ENCODE measurements at places on chromosomes 5 and 9.

DNA sequence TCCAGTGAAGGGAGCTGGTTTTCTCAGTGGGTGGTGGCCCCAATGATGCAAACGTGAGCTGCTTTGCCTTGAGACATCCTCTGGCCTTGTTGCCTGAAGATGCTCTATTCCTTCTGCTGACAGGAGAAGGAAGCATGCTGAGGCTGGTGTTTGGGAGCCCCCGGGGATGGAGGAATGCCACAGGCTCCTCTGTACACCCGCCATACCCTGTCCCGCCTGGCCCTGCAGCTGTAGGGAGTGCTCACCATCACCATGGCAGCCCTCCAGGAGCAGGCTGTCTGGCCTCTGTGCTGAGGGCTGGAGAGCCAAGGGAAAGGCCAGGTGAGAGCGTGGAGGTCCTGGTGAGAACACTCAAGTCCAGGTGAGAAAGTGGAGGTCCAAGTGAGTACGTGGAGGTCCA is 134.4 kb downstream of the MRPL36 start:
- no peak for DNase-seq

GRCh38 chr5:96527768-96528661 is 95.0 kb upstream of the PCSK1 start:
- no peak for DNase-seq

- DNase-seq: no peak
Observed at GRCh38 chr9:109342878-109343277, 22.0 kb upstream of the EPB41L4B start.

DNA sequence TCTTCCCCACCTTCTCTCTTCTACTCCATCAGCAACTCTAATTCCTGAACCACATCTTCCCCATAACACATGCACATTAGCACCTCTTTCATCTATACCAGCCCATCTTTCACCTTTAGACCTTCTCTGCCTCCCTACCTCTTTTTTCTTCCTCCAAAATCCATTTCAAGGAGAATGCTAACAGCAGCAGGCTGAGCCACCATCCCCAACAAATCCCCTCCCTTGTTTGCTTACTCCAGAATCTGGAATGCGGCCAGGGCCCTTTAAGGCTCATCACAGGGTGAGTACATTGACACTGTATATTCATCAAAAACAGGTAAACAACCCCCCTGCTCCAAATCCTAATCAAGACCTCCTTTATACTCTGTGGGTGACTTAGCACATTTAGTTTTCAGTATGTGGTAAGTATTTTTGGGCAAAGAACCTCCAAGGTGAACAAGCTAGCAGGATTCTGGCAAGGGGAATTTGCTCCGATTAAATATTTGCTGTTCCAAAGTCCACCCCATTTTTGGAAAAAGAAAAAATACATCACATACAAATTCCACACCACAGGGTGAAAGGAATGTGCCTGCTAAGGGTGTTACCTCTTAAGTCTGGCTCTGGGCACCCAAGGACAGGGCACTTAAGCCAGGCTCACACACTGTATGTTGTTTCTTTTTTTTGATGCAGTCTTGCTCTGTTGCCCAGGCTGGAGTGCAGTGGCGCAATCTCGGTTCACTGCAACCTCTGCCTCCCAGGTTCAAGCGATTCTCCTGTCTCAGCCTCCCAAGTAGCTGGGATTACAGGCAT is 71.4 kb downstream of the SERINC5 start:
- DNase-seq: no peak

- no peak for DNase-seq
Observed at GRCh38 chr5:38871058-38871605, 25.3 kb downstream of the OSMR start.

- DNase-seq: no peak
Observed at GRCh38 chr5:83925955-83926337, 205.3 kb upstream of the HAPLN1 start.

DNA sequence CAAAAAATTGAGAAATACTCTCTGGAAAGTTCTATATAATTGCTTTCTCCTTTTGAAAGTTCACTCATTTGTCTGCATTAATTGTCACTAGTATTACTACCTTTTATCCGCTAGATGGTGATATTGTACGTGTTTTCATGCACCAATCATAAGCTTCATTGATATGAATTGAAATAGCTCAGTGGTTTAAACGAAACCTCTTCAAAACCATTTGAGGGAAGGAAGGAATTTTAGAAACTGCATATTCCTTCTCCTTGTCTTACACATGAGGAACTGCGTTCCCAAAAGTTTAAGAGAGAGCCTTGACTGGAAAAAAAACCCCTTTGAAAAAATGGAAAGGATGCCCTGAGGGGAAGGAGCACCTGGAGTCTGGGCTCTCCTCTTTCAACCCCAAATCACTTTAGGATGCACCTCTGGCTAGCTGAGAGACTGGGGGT is 98.6 kb downstream of the YTHDC2 start:
- DNase-seq: no peak

GRCh38 chr5:113378514-113378913 is 56.3 kb downstream of the TSSK1B start:
- no peak for DNase-seq

DNA sequence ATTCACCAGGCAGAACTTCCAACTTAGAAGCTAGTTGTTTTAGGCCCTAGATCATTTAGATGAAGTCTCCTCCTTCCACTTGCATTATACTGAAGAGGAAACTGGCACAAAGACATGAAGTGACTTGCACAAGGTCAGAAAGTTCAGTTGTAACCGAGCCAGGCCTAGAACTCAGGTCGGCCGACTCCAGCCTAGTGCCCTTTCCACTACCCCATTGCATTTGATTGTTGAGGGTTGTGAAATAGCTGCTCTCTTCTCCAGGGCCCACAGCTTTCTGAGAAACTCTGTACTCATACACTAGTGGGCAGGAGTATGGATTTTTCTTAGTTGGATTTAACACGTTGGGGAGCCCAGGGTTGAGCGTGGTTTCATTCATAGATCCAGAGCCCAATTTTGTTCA is 5.6 kb downstream of the ZNF462 start:
- DNase-seq: no peak

DNA sequence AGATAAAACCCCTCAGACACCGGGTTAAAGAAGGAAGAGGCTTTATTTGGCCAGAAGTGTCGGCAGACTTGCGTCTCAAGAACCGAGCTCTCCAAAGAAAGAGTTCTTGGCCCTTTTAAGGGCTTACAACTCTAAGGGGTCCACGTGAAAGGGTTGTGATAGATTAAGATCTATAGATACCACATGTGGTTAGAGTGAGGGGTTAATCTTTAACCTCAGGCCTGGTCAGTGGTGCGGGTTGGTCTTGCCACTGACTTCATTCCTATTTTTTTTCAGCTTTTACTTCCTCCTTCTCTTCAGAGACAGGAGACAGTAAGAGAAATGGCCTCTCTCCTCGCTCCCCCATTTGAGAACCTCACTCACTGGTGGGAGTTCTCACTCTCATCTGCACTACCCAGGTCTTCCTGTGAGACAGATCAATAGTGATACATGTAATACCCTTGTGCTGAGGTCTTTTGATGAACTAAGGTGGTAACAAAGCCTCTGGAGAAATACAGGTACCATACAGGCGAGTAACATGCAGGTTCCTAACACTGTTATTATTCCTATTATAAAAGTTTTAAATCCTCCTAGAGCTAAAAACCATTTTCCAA is 52.4 kb upstream of the COX7C start:
- no peak for DNase-seq

GRCh38 chr5:68264024-68264956 is 48.7 kb downstream of the PIK3R1 start:
- DNase-seq: no peak

DNA sequence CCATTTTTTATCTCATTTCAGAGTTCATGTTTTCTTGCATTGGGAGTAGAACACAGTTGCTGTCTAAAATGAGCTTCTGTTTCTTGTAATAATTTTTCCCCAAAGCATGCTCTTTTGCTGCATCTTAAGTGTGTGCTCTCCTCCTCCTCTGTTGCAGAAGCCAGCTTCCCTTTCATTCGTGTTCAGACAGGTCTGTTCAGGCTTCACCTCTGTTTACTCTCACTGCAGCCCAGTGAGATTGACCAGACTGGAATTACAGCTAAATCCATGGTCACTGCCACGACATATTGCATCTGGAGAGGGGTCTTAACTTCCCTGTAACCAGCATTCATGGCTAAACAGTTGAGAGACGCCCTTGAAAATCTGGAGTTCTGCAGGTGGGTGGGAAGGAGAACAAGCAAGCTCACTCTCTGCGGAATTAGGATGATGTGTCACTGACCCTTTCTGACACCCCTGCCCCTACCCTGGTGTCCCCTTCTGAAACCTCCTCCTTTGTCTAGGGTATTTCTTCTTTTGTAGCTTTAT is 223.2 kb downstream of the FSTL4 start:
- no peak for DNase-seq

GRCh38 chr9:2780846-2781245 is 63.0 kb downstream of the PUM3 start:
- no peak for DNase-seq

- no peak for DNase-seq
Observed at GRCh38 chr5:124514956-124515355, 231.5 kb downstream of the ZNF608 start.

- no peak for DNase-seq
Observed at GRCh38 chr9:7146582-7146981, 388.8 kb downstream of the KDM4C start.

DNA sequence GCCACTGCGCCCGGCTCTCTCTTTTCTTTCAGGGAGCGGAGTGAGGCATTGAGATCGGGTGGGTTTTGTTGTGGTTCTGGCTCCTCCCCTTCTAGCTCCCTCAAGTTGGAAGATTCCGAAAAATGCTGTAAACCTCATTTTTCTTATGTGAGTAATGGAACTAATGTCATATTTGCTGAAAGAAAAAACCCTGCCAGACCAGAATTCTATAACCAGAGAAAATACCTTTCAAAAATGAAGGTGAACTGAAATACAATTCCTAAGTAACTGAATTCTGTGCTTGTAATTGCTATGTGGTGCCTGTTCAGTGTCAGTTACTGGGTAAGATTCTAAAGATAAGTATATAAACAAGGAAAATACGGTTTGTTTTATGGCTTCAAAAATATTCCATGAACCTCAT is 30.9 kb upstream of the CDK20 start:
- no peak for DNase-seq

DNA sequence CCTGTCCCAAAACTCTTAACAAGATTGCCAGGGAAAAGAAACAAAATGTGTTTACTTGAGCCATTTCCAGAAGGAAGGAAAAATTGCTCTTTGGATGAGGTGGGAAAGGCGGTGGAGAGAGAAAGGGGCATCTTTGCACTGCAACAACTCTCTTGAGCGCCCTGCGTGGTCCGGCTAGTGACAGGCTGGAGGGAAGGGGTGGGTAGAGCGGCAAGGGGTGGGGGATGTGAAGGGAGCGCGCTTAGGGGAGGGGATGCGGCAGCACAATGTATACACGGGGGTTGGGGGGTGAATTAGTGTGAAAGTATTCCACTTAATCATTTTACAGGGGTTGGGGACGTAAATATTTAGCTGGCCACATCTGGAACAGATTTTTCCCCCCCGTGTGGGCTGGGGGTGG is 1.3 kb downstream of the FGF10 start:
- DNase-seq: no peak

GRCh38 chr5:66769839-66770617 is 173.8 kb downstream of the MAST4 start:
- DNase-seq: no peak

GRCh38 chr5:158801893-158802292 is 297.8 kb downstream of the EBF1 start:
- no peak for DNase-seq

DNA sequence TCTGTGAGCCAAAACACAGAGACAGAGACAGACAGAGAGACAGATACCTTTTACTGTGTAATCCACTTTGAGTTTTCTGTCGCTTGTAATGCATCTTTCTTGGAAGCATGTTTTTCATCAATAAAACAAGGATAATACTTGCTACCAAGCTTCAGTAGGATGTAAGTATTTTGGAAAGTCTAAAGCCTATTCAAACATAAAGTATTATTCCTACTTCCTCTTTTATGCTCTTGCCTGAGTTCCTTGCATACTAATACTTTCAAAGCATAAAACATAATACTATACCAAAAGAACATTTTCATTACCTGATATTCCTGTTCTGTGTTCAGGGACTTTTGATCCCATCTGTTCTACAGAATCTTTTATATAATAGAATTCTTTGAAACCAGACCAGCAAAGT is 64.5 kb upstream of the SLC30A5 start:
- no peak for DNase-seq

- no peak for DNase-seq
Observed at GRCh38 chr5:83553000-83553486, 81.5 kb downstream of the VCAN start.

GRCh38 chr5:6118691-6119090 is 259.7 kb downstream of the MED10 start:
- DNase-seq: no peak

DNA sequence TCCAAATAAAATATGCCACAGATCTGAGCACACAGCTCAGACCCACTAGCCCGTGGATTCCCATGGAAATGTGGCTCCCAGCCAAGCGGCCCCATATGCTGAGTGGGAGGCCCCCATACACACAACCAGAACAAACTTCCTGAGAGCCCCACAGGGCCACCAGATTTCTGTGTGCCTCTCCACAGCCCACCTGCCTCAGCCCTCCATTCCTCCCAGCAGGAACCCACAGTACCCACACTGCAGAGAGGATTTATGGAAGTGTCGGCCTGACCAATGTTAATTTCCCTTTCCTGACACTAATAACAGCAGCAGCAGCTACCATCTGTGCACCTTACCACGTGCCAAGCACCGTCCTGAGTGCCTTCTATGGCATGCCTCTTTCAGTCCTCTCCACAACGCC is 99.3 kb upstream of the SPOCK1 start:
- DNase-seq: no peak

- DNase-seq: no peak
Observed at GRCh38 chr5:139828207-139828895, 32.7 kb downstream of the PSD2 start.

- DNase-seq: no peak
Observed at GRCh38 chr5:71533615-71534014, 53.5 kb upstream of the MCCC2 start.

DNA sequence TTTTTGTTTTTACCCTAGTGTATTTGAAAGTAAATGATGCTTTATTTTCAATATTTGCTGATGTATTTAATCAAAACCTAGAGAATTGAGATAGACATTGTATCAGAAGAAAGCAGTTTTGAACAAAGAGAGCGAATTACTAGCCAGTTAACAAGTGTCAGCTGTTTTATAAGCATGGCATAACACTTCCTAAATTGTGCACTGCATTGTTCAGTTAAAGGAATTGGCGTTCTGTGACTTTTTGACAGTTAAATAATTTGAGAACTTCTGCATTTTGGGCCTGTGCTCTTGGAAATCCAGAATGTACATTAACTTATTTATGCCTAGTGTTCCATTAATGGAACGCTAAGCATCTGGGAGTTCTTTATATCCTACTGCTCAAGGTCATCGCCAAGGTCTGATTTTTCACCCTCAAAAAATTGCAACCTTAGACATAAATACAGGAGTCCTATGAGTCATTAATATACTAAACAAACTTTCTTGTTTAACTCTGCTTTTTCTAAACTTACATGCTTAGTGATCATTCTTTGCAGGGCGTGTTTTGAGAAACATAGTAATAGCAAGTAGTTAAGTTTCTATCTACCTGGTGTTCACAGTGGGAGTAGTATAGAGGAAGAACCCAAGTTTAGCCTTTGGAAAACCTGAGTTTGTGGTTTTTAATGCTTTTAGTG is 31.1 kb downstream of the RASA1 start:
- DNase-seq: no peak
